Activated naive CD4-positive, alpha-beta T cell (primary cell): ENCODE measurements at places on chromosomes 12 and 14.

GRCh38 chr14:51981218-51981854 lies 8.0 kb upstream of the RTRAF start:
- no peak for DNase-seq

DNA sequence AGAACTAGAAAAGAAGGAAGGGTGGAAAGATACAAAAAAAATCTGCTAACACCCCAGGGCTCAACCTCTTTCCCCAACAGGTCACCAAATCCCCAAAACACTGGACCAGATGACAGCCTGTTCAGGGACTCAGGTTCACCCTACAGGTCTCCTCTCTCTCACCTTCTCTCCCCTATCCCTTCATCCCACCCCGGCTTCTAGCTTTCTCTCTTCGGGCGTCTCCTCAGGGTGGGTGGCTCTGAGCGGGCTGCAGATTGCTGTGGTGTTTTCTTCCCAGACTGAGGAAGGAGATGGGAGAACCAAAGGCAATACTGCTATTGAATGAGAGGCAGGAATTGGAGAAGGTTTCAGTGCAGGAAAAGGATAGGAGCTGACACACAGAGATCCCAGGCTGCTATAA lies 39.3 kb downstream of the ANO2 start:
- no peak for DNase-seq

DNA sequence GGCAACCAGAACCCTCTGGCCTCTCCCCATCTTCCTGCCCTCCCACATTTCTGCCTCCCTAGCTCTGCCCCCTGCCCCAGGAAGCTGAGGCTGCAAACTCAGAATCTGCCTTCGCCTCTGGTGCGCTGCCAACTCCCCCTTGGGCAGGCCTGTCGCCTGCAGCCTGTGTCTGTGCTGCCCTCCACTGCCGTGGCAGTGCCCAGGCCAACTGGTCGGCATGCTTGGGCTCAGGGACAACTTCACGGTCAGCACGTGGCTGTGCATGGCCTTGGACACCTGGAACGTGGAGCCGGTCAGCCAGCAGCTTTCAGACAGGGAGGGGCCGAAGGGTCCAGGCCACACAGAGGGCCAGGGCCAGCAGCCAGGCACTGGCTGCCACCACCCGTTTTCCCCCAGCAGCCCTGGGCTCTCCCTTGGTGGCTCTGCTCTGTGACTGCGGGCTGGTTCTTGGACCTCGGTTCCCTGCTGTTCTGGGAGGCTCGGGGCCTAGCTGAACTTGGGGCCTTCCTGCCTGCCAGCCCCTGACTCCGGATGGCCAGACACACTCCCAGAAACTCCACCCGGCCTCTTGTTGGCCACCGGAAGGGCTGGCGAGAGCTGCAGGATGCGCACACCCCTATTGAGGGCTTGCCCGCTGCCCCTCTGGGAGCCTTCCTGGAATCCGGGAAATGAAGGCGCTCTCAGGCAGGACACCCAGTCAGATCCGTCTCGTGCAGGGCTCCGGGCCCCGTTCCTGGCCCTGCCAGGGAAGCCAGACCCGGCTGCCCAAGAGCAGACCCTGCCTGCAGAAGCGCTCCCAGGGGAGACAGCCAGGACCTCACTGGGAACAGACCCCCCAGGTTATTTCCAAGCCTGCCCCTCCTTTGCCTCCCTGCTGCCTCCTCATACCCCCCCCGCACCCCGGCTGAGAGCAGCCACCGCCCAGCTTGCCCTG lies 34.2 kb upstream of the PPP1R13B start:
- no peak for DNase-seq

- no peak for DNase-seq
Observed at GRCh38 chr12:90287585-90287984, 578.9 kb upstream of the ATP2B1 start.

GRCh38 chr12:116955382-116956021 lies 44.8 kb downstream of the FBXW8 start:
- DNase-seq: no peak

- DNase-seq: no peak
Observed at GRCh38 chr14:67515386-67516079, 17.6 kb upstream of the PLEKHH1 start.

- no peak for DNase-seq
Observed at GRCh38 chr12:94555687-94556086, 94.7 kb downstream of the TMCC3 start.

- DNase-seq: no peak
Observed at GRCh38 chr14:55654243-55654642, 74.2 kb downstream of the KTN1 start.

- no peak for DNase-seq
Observed at GRCh38 chr12:114926341-114926740, 242.4 kb upstream of the TBX3 start.

GRCh38 chr14:101845896-101846295 lies 84.4 kb downstream of the PPP2R5C start:
- no peak for DNase-seq

DNA sequence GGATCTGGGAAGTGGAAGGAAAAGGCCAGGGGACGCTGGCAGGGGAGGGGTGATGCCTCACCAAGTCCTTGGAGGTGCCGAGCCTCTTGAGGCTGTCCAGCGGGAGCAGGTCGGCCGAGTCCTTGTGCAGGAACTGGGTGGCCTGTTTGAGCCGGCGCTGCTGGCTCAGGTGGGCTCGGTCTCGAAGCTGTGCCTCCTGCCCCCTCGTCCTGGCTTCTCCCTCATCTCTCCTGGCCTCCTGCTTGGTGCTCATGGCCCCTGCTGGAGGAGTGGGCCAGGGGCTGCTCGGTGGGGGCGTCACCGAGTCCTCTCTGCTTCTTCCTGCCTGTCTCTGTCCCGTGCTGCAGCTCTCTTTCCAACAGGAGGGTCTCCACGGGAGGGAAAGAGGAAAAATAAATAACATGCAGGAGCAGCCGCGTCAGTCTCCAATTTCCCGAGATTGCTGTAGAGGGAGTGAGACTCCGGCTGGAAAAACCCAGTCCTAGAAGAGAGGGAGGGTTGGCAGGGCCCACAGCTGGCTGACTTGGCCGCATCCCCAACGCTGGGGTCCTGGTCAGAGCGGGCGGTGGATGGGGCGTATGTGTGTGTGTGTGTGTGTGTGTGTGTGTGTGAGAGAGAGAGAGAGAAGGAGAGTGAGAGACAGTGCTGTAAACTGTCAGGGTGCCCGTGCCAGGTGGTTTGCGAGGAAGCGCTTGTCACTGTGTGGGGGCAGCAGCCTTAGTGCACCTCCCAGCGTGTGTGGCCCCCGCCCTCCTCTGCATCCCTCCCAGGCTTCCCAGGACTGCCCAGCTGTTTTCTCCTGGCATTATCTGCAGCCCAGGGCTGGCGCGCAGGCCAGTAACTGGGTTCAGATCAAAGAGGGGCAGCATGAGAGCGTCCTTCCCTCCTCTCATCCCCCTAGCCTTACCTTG lies at the start of gene NRIP2:
Gene NRIP2, minus strand, starts transcription at position 455 of the 911 bp plus-strand sequence. Its CDS starts 52 bp downstream, at position 403.
- DNase-seq: no peak

DNA sequence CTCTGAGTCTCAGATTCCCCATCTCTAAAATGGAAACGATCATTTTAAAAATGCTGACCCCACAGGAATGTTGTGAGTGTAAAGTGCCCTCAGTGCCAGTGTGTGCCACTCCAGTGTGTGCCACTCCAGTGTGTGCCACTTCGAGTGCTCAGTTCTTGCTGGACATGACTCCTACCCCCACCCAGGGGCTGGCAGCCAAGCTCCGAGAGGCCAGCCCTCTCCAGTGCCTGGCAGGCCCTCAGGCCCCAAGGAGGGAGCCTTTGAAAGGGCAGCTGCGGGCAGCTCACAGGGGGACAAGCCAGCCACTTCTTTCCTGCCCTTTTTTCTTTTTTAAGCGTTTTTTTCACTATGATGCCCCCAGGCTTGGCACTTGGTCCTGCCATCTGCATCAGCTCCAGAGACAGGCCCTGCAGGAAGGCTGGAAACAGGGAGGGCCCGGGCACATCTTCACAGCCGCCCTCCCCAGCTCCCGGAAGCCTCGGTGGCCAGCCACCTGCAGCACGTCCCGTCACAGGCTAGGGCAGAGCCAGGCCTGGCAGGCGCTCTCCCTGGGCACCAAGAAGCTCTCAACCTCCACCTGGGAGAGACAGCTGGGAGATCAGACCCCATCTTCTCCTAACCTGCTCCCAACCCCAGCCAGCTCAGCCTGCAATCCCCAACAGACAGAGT lies 29.8 kb downstream of the NCOR2 start:
- DNase-seq: no peak

DNA sequence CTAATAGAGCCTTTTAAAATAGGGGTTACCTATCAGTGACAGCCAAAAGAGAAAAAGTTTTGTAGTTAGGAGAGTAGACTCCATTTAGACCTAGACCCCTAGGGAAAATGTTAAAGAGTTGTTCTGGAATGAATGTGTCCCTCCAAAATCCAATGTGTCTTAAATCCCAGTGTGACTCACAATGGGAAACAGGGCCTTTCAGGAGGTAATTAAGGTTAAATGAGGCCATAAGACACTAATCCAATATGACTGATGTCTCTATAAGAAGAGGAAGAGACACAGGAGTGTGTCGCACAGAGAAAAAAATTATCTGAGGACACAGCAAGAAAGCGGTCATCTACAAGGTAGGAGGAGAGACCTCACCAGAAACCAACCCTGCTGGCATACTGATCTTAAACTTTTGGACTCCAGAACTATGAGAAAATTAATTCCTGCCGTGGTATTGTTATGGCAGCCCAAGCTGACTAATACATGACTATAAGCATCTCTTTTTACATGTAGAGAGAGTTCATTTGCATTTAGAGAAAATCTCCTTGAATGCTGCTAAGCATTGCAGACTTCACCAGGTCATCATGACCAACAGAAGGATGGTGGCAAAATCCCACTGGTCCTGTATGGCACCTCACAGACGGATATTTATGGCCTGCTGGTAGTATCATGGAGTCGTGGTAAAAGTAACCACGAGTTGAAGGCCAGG lies 259.6 kb upstream of the TMTC1 start:
- DNase-seq: no peak

DNA sequence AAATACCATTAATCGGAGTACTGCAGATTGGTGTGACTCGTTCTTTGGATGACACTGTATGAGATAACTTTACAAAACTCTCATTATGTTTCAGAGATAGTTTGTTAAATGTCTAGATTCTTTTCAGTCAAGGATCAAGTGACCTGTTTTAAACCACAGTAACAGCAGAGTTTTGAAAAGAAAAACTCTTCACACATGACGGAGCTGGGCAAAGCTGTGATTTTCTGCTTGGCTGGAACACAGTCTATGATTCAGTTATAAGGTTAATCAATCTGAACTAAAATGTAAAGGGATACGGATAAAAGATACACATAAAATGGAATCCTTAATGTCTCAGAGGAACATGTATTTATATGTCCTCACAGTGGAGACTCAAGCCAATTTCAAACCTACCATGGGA lies 573.2 kb downstream of the PRKD1 start:
- no peak for DNase-seq

- peak; percentile 32 for DNase-seq
Observed at GRCh38 chr14:61444215-61444768, 122.9 kb downstream of the PRKCH start.

- DNase-seq: no peak
Observed at GRCh38 chr14:104882991-104883660, 18.1 kb downstream of the CEP170B start.

DNA sequence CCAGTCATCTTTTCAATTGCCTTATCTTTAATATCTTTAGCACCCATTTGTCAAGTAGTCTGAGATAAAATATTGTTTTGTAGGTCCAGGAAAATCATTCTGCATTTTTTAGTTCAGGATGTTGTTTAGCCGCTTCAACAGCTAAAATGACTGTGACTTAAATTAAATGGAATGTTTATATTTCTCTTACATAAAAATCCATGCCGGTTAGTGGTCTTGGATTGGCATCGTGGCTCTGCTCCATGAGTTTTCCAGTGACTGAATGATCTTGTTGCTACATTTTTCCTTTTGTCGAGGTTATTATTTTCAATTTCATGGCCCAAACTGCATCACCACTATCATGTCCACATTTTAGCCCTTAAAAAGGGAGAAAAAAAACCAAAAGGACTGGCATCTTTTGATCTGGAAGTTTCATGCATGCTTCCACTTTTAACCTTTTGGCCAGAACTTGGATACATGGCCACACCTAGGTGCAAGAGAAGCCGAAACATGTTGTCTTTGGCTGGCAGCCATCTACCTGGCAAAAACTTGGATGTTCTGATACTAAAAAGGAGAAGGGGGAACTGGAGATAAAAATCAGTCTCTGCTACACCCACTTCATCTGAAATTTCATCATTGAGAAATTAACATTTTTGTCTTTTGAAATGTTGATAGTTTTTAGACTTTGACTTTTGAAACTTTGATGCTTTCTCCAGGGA lies 142.4 kb downstream of the OTOGL start:
- no peak for DNase-seq

DNA sequence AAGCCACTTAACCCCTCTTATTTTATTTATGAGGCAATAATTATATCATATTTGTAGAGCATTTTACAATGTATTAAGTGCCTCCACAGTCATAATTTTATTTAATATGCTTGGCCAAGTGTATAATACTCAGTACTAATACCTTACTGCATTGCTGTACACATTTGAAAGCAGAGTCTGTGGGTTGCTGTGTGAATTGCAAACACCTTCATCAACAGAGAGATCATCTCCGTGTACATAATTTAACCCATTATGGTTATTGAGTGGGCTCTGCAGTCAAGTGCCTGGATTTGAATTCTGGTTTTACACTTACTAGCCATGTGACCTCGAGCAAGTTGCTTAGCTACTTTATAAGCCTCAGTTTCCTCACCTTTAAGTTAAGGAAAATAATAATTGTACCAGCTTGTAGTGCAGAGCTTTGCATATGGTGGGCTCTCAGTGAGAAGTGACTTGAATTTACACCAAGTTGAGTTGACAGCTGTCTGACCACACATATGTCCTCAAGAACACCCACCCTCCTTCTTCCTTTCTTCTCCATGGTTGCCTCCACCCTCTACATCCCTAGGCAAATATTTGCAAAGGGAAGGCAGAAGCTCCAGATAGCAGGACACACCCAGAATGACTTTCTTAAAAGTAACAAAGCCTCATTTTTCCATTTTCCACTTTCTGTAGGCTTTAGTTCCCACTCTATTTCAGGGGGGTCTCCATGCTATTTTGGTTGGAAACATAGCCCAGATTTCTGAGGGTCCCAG lies 12.3 kb downstream of the CRACR2A start:
- no peak for DNase-seq

- no peak for DNase-seq
Observed at GRCh38 chr14:41609704-41610183, 3.1 kb downstream of the LRFN5 start.

GRCh38 chr14:61568572-61569011 lies 126.7 kb upstream of the HIF1A start:
- peak; percentile 51 for DNase-seq
